Osteoblast (primary cell): ENCODE measurements at places on chromosomes 7 and 10.

- DNase-seq, result no peak
These were observed 789.4 kb downstream of the TYW1 start for GRCh38 chr7:67786021-67786420.

DNA sequence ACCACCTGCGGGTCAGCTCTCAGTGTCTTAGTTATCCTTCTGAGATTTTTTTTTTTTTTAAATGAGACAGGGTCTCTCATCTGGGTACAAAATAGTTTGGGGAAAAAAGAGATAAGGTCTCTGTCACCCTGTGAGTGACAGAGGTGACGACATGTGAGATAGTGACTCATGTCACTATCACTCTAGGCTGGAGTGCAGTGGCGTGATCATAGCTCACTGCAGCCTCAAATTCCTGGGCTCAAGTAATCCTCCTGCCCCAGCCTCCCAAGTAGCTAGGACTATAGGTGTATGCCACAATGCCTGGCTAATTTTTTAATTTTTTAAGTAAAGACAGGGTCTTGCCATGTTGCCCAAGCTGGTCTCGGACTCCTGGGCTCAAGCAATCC is 10.4 kb downstream of the BLVRA start:
- DNase-seq, result no peak

GRCh38 chr10:58840840-58841435 is 328.3 kb downstream of the BICC1 start:
- no peak for DNase-seq

DNA sequence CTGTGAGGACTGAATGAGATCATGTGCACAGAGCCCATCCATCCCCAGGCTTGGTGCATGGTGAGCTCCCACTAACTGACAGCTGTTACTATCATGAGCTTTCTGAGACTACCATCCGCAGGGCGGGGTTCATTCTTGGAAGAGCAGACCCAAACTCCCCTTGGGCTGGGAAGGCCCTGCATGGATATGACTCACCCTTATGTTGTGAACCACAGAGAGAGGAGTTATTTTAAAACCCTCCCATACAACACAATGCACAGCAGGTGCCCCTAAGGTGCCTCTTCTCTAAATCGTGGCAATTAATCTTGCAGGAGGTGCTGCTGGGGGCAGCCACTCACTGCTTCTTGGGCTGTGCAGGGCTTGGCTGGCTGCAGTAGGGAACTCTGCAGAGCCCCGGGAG is 219.1 kb downstream of the GFRA1 start:
- no peak for DNase-seq
